Stimulated activated CD4-positive, alpha-beta T cell treated with anti-CD3 and anti-CD28 coated beads, TNF-alpha, amount 100 ng/mL, for 24 hours (primary cell): ENCODE measurements at places on chromosomes 13 and 19.
A peak's percentile ranks its signal among the peaks of the same experiment; 100 is the strongest.

DNA sequence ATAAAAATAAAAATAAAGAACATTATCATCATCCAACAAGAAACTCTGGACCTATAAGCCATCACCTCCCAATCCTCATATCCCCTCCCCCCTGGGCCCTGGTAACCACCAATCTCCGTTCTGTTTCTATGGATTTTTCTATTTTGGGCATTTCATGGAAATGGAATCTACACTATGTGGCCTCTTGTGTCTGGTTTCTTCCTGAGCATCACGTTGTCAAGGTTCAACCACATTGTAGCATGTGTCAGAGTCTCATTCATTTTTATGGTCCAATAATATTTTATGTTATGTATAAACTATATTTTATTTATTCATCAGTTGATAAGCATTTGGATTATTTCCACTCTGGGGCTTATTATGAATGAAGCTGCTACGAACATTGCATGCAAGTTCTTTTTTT is 26.9 kb downstream of the SULT2B1 start:
- no peak for DNase-seq

- DNase-seq = no peak
Observed at GRCh38 chr19:57031106-57031505, 88.7 kb upstream of the USP29 start.

- no peak for DNase-seq
Observed at GRCh38 chr13:26584713-26585112, 27.2 kb downstream of the WASF3 start.

DNA sequence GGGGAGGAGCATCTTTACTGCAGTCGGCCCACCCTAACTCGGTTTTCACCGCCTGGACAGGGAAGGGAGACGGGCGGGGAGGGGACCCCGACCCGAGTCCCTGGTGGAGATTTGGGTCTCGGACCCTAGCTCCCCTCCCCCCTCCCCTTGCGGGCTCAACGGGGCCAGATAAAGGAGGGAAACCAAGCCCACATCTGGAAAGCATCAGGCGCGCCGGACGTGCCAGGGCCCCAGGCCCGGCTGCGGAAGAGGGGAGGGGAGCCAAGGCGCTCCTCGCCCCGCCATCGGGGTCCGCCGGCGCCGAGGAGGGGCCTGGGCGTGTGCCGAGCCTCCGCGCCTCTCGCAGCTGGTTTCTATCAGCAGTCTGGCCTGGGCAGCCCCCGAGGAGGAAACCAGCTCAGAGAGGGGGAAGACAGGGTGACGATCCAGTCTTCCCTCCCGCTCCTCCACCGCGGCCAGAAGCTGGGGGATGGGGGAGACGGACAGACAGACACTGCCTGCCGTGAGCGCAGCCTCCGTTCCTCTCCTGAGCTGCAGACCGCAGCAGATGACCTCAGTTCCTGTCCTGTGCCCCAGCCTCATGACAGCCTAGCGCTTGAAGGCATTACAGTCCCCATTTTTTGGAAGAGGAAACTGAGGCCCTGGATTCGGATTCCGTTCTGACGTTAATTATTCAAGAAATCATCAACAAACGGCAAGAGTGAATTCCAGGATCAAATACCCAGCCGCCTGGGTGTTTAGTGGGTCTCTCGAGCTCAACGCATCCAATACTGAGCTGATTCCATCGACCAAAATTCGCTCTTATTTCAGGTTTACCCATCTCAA is 3.6 kb upstream of the GNG8 start:
- DNase-seq = no peak

- no peak for DNase-seq
Observed at GRCh38 chr13:45198041-45198440, 2.8 kb downstream of the KCTD4 start.

- DNase-seq = no peak
Observed at GRCh38 chr13:38543561-38543960, 143.3 kb upstream of the FREM2 start.

- no peak for DNase-seq
Observed at GRCh38 chr13:110835721-110836604, 78.9 kb downstream of the ANKRD10 start.

DNA sequence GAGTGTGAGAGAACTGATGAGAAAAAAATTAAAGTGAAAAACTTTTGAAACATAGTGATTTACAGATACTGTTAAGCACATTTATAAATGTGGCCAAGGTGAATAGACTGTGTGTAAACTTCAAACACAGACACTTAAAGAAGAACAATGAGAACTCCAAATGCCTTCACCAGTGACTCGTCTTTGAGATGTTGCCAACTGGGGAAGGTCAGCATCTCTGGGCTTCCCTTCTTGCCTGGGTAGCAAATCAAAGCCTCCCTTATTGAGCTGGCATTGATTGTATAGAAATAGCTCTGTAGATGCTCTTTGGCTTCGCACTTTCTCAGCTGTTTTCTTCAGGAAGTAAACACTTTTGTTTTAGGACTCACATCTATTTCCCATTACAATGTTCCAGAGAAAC is 177.3 kb upstream of the SGCG start:
- no peak for DNase-seq

DNA sequence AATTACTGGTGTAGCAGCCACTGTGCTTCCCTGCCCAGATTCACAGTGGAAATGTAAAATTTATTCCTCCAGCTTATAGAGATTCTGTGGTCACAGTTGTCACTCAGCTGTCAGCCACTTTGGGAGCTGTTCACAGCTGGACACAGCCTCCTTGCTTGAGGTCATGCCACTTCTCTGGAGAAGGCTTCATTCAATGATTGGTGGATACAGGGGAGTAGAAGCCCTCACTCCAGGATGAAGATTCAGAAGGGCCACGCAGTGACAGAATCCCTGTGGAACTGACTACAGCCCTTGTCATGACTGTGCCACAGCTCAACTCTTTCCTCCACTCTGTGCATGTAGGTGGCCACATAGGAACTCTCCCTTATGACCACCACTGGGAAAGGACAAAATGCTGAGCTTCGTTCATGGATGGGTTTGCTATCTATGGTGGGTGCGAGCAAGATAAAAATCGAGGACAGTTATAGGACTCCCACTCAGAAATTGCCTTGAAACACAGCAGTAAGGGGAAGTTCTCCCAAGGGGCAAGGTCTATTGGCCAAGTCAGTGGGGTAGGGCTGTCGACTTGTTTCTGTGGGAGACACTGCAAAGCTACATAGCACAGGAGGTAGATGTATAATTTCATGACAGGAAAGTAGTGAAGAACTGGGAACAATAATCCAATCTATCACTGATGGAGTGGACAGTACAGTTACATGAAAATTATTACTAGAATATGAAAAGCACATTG is 98.7 kb downstream of the CCNA1 start:
- DNase-seq = no peak

- no peak for DNase-seq
Observed at GRCh38 chr19:30555791-30556110, 183.6 kb downstream of the ZNF536 start.

DNA sequence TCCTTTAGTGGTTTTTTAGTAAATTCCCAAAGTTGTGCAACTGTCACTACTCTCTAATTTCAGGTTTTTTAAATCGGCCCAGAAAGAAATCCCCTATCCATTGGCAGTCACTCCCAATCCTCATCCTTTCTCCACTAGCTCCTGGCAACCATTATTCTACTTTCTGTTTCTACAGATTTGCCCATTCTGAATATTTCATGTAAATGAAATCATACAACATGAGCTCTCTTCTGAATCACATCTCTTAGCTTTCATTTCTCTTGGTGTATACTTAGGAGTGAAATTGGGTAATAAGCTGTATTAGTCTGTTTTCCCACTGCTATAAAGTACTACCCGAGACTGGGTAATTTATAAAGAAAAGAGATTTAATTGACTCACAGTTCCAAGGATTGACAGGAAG is 9.7 kb upstream of the ZNF223 start:
- DNase-seq = no peak

DNA sequence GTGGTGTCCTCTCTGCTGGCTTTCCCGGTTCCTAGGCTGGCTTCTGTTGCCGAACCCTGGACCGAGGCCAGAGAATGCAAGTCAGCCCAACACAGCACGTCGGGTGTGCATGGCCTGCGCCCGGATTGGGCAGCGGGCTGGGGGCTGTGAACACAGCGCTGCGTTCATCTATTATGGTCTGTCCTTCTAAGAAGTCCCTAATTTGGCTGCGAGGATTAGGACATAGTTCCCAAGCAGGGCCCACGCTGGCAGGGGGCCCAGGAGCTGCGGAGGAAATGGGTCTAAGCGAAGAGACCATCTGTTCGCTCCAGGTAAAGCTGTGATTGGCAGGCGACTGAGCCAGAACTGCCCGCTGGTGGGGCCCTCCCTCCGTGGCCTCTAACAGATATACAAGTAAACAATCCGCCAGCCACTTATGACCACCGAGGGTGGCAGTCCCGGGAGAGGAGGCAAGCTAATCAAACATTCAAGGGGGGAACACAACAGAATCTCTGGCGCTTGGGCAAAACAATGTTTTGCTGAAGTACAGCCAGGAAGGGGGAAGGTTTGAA is 6.0 kb downstream of the SYCE2 start:
- no peak for DNase-seq

GRCh38 chr19:34489175-34489574 is 7.6 kb downstream of the WTIP start:
- DNase-seq = no peak

DNA sequence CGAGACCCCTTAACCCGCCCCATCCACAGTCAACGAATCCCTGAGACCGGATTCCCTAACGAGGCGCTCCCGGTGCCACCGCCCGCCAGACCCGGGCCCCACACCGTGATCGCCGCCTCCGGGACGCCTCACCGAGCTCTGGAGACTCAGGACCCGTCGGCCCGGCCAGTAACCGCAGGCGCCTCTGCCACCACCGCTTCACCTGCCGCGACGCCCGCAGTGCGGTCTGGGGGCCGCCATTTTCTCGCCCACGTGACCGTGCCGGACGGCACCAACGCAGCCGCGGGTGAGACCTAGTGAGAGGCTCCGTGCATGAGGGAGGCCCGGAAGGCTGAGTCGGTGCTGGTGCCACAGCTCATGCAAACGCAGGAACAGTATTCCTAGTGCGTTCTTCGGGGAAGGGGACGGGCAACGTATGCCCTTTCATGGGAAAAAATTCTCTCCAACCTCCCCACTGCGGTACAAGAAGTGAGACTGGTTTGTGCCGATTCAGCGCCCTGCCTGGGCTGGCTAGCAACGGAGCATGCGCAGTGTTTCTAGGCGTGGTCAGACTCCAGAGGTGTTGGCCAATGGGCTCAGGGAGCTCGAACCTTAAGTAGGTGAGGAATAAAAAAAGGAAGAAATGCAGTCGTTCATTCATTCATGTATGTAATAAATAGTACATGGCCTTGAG is at the start of gene DOHH:
DOHH (minus strand) TSS at position 246 of the 673 bp plus-strand sequence. CDS start 3,860 bp downstream, outside the sequence.
- DNase-seq = peak; percentile 92
